ENCODE measurements at places on chromosomes 5 and 9.

GRCh38 chr5:68027519-68027918 is 188.0 kb upstream of the PIK3R1 start:
- no peak for DNase-seq

GRCh38 chr5:33257807-33258429 is 182.8 kb upstream of the TARS1 start:
- no peak for DNase-seq

- no peak for DNase-seq
Observed at GRCh38 chr5:27462936-27463335, 424.6 kb upstream of the CDH9 start.

- DNase-seq: no peak
Observed at GRCh38 chr9:13896047-13896446, 417.9 kb downstream of the NFIB start.

DNA sequence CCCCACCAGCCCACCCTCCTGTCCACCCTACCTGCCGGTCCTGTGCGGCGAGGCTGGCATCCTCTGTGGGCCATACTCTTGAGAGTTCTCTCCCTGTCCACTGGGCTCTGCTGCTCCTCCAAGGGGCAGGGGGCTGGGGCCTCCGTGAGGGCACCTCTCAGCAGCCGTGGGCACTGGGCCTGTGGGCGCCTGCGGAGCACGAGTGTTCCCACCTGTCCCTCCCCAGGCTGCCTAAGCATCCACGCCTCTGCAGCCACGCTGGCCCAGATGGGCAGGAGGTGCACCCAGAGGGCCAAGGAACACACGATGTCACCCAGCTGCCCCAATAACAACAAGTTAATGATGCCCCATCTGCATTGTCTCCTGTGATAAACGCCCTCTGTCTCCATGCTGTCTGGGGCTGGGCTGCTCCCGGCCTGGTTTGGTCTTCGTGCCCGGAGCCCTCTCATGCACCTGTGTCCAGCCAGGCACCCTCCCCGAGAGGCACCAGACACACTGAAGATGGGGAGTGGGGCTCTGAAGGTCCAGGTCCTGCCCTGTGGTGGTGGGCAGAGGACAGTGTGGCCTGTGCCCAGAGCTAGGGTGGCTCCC is 114.5 kb downstream of the RXRA start:
- DNase-seq: no peak

DNA sequence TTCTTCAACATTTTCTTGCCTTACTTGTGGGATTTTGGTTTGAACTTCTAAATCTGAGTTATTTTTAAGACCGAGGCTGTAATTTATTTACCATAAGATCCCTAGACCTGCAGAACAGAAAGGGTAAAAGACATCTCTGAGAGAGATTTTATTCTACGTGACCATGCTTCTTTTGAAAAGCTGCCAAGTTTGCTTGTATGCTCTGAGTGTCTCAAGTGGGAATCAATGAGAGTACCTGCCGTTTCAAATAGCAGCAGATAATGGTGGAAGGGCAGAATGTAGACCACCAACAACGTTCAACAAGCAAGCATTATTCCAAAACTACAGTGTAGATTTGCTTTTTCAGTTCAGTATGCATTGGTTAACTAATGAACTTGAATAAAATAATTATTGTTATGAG is 108.6 kb upstream of the MINAR2 start:
- no peak for DNase-seq

GRCh38 chr5:39675676-39676075 is 250.9 kb upstream of the DAB2 start:
- DNase-seq: no peak

DNA sequence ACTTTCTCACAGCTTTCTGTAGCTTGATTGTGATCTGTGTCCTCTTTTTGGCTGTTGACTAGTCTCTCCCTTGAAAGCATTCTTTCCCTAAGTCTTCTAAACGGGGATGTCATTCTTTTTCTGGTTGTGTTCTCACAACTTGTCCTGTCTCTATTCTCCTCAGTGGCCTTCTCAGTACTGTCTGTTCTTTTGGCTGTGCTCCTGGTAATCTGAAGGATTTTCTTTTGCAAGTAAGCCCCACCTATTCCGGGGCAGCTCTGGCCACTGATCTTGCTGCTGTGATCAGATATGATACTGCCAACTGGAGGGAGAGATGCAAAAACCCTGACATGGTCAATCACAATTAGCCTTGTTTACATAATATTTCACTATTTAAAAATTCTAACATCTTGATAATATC is 172.2 kb downstream of the CDC42SE2 start:
- DNase-seq: no peak

DNA sequence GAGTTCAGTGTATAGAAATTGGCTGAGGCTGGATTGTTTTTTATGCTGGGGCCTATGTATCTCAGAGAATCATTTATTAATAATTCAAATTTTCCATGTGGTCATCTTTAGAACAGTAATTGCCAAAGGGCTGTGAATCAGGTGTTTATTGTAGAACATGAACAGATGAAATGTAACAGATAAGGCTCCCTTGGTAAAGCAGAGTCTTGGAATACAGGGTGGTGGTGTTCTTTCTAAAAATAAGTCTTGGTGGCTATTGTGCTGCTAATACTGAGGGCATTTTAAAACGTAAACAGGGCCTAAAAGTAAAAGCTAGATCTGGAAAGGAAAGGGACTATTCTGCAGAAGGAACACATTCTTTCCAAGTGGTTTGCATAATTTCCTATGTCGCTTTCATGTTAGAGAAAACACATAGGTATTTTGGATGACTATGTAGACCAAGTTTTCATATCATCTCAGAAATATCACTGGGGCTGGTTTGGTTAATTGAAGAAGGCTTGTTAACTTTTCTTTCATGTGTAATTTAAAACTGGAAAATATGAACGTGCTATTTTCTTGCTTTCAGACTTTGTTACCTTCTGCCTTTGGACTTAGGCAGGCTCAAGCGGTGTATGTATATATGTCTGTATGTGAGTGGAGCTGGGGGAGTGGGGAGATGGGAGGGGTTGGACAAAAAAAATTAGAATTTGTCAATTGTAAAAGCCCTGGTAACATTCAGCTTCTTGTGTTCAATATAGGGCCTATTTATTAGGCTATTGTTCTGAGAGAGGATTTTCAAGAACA is 119.9 kb upstream of the ANKRD55 start:
- no peak for DNase-seq

- no peak for DNase-seq
Observed at GRCh38 chr5:155222393-155222792, 208.8 kb downstream of the KIF4B start.
